CD4-positive, alpha-beta T cell treated with Interleukin-4 for 1 hour (primary cell): ENCODE measurements at places on chromosomes 5 and 9.
A peak's percentile ranks its signal among the peaks of the same experiment; 100 is the strongest.

GRCh38 chr5:16552666-16553343 lies 64.0 kb downstream of the RETREG1 start:
- peak; percentile 42 for DNase-seq

- DNase-seq = no peak
These were observed 16.8 kb upstream of the FAM174A start for GRCh38 chr5:100518377-100518776.

DNA sequence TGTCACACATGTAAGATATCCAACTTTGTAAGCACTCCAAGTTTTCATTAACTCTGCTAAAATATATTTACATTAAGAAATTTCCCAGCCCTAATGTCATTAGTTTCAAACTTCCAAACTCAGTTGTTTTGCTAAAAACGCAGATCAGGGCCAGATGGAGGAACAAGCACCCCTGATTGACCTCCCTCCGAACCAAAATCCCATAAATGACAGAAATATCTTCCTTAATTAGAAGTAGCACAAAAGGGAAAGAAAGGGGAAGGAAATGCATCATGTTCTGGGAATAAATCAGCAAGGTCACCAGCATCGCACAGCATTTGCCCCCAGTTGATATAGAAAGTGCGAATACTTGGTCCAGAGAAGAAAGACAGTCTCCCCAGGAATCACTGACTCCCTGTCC lies 61.4 kb upstream of the RUFY1 start:
- DNase-seq = no peak

- DNase-seq = no peak
These were observed 81.4 kb downstream of the SPATA31C2 start for GRCh38 chr9:88056876-88057275.

- no peak for DNase-seq
These were observed 383.5 kb downstream of the RASEF start for GRCh38 chr9:82679472-82679871.

GRCh38 chr5:31121224-31121623 lies 72.3 kb upstream of the CDH6 start:
- DNase-seq = no peak

- DNase-seq = no peak
These were observed 363.3 kb upstream of the MEF2C start for GRCh38 chr5:89246252-89246651.
